NCI-H1436 treated with DMSO at 0.1 percent for 48 hours (cell line): ENCODE measurements at places on chromosomes 2 and 18.

DNA sequence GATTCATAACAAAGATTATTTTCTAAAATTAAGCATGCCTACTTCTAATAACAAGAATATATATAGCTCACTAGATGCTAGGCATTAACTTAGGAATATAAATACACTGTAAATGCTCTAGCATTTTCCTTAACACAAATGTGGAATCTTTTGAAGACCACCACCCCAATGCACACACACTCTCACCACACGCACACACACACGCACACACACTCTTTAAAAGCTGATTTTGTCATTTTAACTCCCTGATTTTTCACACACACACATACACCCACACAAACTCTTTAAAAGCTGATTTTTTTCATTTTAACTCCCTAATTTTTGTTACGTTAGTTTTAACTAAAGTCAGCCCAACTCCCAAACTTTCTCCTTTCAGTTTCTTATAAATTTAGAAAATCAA is 3.0 kb downstream of the COL5A2 start:
- no peak for DNase-seq

DNA sequence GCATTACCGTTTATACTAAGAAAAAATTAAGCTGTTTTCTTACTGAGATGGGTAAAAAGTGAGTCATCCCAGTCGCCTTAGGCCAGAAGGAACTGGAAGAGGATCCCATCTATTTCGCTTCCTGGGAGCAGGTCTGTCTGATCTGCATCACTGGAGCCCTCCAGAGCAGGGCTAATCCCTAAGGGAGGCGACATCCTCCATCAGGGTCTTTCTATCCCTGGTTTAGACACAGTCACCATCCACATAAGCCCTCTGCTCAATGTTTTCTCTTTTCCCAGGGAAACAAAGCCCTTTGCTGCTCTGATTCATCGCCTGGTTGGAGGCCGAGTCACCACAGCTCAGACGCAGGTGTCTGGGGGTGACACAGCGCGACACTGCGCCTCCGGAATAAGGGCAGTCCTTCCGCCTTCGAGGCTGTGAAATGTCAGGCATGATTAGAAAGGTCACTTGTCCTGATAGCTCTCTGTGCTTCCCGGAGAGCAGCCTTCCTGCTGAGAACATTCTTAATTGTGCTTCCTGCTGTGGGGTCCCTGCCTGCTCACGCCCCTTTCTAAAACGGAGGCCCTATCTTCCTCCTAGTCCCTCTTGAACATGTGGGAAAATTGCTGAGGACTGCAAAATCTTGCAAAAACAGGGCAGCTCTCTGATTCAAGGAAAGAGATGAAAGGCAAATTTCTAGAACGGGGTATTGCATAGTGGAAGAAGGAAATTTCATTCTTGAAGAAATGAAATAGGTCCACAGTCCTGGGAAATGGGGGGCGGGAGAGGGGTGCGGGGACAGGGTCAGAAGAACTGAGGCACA is 56.3 kb downstream of the MARCHF4 start:
- DNase-seq, result no peak

GRCh38 chr2:158633261-158633660 is 161.9 kb upstream of the DAPL1 start:
- DNase-seq, result no peak

DNA sequence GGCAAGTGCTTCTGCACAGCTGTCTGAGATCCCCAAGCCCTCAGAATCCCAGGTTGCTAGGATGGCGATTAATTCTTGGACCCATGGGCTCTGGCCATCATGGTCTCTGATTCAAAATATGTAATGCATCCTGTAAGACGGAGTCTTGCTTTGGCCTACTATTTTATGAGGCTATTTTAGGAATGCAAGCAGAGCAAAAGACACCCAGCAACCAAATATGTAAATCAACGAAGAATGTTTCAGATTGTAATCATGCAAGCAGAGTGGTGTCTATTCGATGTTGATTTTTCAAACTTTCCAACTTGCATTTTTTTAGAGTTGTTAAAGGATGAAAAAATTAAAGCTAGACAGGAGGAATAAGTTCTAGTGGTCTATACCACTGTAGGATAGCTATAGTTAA is 154.8 kb downstream of the COL6A3 start:
- DNase-seq, result no peak

GRCh38 chr2:30115141-30115980 is 31.4 kb upstream of the YPEL5 start:
- DNase-seq, result peak; percentile 3

DNA sequence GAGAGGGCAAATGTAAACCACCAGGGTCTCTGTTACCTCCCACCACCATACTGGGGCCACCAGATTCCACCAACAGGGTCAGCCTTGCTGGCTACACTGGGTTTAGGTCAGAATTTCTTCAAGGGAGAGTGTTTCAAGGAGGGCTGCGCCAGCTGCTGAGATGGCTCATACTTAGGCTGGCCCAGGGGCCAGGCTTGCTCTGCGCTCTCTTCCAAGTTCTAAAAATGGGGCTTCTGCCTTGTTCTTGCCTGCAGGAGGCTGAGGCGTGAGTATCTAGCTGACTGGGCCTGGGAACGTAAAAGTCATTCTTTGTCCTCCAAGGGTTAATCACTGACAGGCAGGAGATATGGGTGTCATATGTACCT is 28.1 kb downstream of the MRPL33 start:
- DNase-seq, result no peak

DNA sequence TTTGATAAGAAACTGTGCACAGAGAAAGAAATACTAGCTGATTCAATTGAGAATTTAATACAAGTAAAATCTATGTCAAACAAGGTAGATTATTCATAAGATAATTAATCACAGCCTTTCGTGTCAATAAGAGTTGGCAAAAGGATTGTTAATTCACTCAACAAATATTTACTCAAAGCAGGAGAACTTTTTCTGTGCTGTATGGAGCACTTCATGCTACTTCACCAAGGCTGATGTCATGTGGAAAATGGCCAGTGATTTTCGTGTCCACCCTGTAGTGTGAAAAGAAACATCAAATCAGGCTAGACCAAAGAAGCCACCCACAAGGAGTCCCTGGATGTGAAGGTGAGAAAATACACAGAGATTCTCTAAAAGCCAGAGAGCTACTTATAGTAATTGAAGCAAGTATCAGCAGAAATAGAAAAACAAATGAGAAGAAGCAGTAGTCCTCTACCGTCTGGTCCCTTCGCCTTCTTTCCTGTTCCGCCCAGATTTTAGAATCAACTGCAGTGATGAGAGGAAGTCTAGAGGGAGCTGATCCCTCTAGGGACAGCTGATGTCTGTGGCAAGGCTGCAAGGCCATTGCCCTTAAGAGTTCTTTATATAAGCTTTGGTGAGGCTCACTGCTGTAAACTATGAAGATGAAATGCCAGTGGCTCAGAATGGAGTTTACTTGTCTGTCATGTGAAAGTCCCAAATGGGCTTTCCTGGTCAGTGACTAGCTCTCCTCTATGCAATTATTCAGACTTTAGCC is 201.3 kb upstream of the APCDD1 start:
- no peak for DNase-seq

DNA sequence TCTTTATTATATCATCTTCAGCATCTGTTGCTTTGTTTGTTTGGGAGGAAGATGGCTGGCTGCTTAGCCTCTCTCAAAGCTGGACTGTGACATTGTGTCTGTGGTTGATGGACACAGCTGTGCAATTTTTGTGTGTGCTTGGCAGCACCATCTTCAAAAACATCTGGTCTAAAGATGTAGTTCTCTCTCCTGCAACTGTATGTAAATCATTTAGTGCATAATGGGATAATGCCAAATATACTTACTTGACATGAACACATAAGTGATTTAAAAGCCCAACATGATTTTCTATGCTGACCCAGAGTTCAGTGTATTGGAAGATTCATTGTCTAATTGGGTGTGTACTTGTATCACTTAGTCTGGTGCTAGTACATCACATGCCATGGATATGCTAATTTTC is 112.2 kb downstream of the MAP4K4 start:
- no peak for DNase-seq

GRCh38 chr2:56379066-56379465 is 195.3 kb downstream of the CCDC85A start:
- DNase-seq, result no peak

DNA sequence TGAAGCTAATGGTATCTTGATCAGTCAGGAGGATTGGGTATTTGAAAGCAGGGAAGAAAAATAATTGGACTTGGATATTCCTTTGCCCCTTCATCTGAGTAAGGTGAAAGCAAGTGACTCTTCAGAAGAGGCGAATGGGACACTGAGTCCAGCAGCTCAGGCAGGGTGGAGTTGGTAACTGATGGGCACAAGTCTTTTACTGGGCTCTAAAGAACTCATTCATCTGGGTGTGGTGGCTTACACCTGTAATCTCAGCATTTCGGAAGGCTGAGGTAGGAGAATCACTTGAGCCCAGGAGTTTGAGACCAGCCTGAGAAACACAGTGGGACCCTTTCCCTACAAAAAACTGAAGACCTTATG is 11.2 kb downstream of the CFLAR start:
- no peak for DNase-seq

- DNase-seq, result no peak
Measured at GRCh38 chr2:236176951-236177350, 8.8 kb upstream of the GBX2 start.

GRCh38 chr18:2856547-2857170 is 9.9 kb downstream of the EMILIN2 start:
- DNase-seq, result no peak

DNA sequence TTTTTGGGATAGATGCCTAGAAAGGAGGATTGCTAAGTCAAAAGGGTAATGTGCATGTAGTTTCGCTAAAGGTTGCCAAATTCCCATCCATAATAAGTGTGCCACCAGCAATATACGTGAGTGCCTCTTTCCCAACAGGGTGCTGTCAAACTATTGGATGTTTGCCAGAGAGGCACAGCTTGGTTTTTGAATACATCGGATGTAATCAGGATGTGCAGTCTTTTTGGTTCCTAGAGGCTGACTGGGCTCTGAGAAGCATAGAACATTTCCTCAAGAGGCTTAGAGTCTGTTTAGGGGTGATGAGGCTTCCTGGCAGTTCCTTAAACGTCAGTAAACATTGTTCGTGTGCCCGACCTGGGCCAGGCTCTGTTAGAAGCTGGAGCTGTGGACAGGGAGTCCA is 28.0 kb downstream of the AGAP1 start:
- DNase-seq, result no peak

DNA sequence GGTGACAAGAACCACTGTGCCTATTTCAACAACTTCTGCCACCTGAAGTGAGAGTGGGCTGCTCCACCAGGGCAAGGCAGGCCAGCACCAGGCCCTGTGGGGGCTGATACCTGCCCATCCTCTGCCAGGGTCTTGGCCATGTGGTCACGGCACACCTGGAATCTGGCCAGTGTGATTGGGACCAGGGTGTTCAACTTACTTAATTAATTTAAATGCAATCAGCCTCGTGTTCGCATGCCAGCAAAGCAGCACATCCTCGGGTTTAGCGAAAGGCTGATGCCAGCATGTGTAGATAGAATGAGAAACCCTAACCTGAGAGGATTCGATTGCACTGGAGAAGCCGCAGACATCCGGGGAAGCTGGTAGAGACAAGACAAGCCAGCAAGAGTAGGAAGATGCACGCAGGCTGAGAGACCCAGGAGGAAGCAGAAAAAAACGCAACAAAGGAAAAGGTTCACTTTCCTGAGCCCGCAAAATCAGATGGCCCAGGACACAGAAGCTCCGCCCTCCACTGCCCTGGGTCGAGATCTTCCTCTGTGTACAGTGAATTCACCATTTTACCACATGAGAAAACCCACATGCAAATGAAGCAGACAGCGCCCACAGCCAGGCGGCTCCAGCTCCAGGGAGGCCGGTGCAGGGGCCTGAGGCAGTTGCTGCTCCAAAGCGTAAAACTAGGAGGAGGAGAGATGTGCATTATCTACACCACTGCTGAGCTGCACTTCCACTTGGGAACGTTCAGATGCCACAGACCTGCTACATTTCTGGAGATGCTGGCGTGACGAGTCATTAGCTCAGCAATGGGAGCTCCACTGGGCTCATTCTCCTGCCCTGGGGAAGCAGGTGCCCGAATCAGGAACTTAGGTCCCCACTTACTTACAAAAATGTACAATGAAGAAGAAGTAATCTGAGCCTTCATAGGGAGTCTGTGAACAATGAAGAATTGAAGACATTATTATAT is 92.1 kb downstream of the TMEM18 start:
- no peak for DNase-seq

DNA sequence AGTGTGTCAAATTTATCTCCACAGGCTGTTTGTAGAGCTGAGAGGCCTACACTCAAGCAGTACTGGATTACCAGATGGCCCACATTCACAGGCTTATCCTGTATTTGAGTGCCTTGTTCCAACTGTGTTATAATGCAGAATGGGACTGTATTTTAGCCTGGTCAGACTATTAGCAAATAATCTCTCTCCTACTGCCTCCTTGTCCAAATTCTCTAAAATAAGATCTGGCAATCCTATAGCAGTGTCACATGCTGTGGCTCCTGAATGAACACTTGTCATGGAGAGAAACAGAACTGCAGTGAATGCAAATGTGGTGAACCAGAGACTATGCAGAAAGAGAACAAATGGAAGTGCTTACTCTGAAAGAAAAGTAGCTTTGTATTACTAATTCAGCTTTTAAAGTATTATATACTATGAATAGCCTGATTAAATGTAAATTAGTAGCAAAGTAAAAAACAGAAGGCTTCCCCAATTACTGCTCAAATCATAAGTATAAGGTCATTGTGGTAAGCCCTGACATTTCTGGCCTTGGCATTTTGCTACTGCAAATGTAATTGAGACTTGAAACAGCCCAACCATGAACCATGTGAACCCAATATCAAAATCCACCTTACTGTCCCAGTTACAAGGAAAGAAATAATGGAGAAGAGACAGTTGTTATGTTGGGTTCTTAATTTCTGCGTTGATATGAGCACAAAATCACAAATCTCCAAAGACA is 80.0 kb downstream of the MAP4K3 start:
- no peak for DNase-seq

DNA sequence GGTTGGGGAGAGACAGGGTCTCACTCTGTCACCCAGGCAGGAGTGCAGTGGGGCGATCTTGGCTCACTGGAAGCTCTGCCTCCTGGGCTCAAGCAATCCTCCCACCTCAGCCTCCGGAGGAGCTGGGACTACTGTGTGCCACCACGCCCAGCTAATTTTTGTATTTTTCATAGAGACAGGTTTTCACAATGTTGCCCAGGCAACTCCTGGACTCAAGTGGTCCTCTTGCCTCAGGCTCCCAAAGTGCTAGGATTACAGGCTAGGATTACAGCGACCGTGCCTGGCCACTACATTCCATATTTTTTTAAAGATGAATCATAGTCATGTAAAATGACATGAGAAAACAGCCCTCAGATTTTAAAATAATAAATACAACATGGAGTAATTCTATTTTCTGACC is 32.3 kb downstream of the CWC22 start:
- no peak for DNase-seq

DNA sequence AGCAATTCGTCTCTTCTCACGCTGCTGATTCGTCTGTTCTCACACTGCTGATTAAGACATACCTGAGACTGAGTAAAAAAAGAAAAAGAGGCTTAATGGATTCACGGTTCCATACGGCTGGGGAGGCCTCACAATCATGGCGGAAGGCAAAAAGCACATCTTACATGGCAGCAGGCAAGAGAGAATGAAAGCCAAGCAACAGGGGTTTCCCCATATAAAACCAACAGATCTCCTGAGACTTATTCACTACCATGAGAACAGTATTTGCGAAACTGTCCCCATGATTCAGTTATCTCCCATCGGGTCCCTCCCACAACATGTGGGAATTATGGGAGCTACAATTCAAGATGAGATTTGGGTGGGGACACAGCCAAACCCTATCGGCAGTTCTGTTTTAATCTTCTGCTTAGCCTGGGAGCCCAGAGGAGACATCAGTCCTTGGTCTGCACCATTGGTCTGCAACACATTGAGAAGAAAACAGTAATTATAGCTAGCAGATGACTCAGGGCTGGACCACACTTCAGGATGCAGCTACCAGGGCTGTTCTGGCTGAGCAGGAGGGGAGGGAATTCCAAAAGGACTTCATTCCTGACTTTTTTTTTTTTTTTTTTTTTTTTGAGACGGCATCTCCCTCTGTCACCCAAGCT is 69.4 kb downstream of the CABLES1 start:
- DNase-seq, result no peak
